ENCODE measurements at places on chromosomes 3 and 15.

DNA sequence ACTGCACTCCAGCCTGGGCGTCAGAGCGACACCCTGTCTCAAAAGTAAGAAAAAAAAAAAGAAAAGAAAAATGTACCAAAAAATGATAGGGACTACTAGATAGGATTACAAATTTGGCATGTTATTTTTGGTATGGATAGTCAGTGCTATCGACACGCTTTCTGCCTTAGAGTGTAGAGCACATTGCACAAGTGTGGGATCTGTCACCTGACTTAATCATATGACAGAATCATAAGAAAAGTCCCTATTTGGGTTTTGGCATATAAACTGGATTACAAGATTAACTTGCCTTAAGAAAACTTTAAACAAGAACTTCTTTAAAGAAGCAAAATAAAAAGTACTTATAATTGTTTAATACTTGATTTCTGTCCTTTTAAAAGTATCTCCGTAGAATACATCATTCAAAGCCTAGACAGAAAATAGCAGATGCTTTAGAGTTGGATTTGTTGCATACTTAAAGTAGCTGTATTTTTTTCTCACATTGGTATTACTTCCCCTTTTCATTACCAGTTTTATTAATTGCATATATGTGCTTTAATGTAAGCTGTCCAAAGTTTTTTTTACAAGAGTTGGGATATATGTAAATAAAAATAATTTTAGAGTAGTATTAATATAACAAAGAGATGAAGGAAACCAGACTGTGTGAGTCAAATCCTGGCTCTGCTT, 7.8 kb downstream of the ATP6V1A start:
- no peak for DNase-seq

GRCh38 chr3:161310649-161311423, 60.5 kb downstream of the SPTSSB start:
- no peak for DNase-seq

GRCh38 chr3:140844072-140844471, 97.6 kb upstream of the SLC25A36 start:
- DNase-seq, result no peak

DNA sequence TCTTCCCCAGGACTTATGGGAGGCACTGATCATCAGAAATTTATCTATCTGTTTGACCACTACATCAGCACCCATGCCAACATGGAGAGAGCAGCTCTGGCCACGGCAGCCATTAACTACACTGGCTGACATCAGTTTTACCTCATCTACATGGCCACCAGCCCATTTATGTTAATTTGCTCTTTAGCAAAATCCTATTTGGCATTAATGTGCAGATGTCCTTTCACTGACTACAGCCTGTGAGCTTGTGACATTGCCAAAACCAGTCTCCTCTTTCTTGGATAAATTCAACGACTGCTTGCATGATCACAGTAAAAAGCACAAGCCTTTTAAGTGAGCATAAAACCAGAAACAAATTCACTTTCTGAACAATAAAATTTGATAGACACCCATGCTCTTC, 47.5 kb downstream of the NR1I2 start:
- no peak for DNase-seq

DNA sequence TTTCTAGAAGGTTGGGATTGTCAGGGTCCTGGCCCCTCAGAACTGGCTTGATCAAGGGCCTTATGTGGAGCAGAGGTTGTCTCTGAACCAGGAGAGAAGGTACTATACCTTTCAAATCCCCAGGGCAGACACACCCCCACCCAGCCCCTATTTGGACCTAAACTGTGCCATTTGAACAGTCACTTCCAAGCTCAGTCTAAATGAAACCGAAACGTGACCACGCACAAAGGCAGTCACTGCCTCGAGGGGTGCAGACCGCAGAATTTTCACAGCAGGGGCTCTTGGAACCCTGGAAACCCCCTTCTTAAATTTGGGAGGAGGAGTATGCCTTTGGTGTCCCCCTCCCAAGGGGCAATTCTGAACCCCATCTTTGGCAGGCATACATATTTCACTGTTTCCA, 53.7 kb downstream of the GRIP2 start:
- no peak for DNase-seq

- DNase-seq, result no peak
Measured at GRCh38 chr3:196216089-196216564, at the start of gene SLC51A. Gene SLC51A, plus strand, starts transcription at chr3:196216534. Its CDS starts 179 bp downstream, at chr3:196216713.

- peak; percentile 66 for DNase-seq
Measured at GRCh38 chr3:98823791-98824190, 60.7 kb downstream of the ST3GAL6 start.

All from GM23248 (cell line).